GM06990 (cell line): ENCODE measurements at places on chromosomes 2 and 18.
A peak's percentile ranks its signal among the peaks of the same experiment; 100 is the strongest.

DNA sequence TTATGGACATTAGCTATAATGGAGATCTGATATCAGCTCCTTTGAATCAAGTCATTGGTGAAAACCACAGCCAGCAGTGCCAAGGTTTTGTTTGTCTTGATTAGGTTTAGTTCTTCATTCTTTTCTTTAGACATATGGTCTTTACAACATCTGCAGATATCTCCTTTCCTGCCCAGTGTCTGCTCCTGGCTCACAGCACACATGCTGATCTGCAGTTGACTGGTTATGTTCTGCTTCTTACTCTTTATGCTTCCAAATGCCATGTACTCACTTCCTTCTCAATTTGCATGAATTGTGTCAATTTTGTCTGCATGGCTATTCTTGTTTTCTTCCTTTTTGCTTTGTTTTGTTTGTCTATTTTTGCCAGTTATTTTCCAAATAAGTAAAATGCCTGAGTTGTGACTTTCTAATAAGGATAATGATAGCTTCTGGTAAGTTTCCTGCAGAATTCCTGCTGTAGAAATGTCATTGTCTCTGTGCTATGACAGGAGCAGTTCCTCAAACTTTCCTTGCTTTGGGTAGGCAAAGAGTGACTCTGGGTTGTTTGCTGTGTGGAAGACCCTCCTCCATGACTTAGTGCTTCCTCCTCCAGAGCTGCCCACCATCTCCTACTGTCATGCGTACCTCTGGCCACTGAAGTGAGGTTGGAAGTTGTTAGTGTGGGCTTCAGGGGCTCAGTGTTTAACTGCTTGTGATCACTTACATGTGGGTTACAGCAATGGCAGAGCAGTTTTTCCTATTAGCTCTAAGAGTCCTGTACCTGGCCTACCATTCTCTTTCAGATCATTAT is 8.2 kb downstream of the ARHGAP25 start:
- no peak for DNase-seq

DNA sequence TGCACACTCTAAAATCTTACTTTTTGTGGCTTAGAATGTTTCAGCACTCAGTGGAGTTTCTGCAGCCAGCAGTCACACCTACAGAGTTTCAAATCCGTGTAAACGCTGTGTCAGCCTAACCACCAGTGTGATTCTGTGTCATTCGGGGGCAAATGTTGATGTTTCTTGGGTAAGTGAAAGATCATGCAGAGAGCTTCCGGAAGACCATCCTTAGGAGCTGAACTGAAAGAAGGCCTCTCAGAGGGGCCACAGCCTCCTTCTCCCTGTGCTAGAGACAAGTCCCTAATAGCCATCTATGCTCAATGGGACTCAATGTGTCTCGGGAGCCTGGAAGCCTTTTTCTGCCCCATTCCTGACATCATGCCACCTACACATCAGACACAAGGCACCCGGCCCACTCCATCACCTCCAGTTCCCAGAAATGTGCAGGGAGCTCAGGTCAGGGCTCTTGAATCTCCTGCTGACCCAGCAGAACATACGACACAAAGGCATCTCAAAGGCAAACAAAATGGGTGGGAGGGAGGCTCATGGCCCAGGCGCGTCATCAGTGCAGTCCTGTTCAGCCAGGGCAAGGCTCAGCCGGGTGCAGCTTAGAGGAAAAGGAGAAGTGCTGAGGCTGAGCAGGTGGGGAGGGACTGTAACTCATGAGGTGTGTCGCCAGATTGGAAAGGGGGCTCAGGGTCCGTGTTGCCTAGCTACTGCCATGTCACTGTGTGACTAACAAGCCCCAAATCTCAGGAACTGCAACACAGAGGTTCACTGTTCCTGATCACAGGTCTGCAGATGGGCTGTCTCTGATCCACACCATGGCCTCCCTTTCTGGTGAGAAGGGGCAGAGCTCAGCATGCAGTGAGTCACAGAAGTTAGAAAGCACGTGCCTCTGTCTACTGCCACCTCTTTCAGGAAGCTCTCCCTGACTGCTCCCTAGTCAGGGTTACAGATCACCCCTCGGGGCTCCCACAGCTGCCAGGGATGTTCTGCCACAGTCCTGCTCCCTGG is 82.0 kb downstream of the SMAD7 start:
- DNase-seq, result peak; percentile 76

GRCh38 chr2:145138626-145139025 is 618.7 kb upstream of the ZEB2 start:
- DNase-seq, result no peak

GRCh38 chr2:142786918-142787702 is 90.4 kb upstream of the KYNU start:
- no peak for DNase-seq

- no peak for DNase-seq
Observed at GRCh38 chr2:102708847-102709559, 52.8 kb upstream of the TMEM182 start.

- no peak for DNase-seq
Observed at GRCh38 chr2:158043181-158043948, 58.3 kb upstream of the UPP2 start.

DNA sequence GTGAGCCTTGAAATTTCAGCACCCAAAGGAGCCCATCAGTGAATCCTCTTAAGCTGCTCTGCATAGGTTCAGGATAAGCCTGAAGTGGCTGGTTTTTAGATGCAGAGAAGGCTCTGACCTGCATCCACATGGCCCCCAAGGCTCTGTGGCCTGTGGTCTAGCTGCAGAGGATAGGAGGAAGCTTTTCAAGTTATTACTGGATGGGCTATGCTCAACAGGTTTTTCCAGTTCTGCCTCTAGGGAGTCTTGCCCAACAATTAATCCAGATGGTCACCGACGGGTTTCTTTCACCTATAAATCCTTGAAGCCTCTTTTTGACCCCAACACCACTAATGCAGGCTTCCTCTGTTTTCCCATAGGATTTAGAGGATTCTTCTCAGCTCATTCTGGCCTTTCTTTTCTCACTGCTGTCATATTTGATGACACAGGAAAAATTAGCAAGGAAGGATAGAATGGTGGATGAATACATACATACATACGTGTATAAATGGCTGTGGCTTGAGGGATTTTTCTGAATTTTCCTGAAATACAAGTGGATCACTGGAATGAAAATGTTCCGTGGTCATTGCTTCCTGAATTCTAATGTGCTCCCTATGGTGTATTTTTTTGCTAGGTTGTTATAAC is 52.2 kb upstream of the BCL2L11 start:
- no peak for DNase-seq

GRCh38 chr2:8198766-8199382 is 483.0 kb upstream of the ID2 start:
- no peak for DNase-seq

DNA sequence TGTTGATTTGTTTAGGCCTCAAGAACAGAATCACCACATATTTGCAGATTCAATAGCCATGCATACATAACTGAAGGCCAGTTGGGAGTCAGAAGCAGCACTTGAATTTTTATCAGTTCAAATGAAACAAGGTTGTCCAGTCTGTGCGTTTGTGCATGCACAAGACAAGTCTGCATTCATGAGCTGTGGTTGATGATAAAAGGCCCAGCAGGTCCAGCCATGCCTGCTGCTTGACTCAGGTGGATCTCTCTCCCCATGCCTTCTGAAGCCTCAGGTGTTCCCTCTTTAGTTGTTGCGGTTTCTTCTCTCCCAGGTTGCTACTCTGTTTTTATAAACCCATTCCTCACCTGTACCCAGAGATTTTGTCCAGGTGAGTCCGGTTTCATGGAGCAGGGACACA is 124.5 kb downstream of the CCDC102B start:
- no peak for DNase-seq

- DNase-seq, result no peak
Observed at GRCh38 chr18:52131845-52132244, 208.2 kb upstream of the DCC start.

DNA sequence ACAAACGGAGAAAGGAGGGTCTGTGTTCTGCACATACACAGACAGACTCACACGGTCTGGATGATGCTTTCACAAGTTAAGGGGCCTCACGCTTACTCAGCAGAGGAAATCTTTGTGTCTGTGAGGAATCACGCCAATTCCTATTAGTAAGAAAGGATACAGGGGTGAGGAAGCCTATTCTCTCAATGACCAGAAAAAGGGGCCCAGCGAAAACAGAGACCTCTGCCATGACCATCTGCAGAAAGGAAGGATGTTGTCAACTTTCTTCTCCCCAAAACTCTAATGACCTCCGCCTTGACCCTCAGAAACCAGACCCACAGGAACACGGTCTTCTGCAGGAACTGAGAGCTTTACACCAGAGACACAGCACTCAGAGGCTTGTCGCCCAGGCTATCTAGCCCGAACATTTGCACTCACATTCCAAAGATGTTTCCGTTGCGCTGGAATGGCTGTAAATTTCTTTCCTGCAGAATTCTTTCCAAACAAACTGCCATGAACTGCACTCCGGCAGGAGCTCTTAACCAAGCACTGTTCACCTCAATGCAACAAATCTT is 186.3 kb downstream of the TCF4 start:
- DNase-seq, result no peak

DNA sequence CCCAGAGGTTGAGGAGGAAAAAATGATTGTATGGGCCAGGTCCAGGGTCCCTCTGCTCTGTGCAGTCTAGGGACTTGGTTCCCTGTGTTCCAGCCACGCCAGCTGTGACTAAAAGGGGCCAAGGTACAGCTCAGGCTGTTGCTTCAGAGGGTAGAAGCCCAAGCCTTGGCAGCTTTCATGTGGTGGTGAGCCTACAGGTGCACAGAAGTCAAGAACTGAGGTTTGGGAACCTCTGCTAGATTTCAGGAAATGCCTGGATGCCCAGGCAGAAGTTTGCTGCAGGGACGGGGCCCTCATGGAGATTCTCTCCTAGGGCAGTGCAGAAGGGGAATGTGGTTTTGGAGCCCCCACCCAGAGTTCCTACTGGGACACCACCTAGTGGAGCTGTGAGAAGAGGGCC is 10.6 kb upstream of the MBP start:
- DNase-seq, result no peak

DNA sequence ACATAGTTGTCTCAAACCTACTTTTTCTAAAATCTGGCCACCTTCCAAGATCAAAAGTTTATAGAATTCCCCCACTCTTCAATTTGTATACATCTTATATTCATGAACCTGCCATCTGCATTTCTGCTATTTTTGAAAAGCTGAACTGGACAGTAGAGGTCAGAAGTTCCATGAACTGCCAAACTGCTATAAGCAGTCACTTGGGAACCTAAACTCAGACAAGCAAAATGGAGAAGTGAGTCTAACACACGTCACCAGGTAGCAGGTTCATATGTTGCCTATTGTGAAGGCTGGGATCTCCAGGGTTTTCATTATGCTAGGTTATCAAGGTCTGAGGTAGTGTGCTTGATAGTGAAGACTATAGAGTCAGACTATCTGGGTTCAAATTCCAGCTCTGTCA is 2.0 kb upstream of the MYO1B start:
- DNase-seq, result no peak

- DNase-seq, result no peak
Observed at GRCh38 chr2:121345887-121346286, 60.9 kb upstream of the TFCP2L1 start.

- no peak for DNase-seq
Observed at GRCh38 chr18:63444580-63444979, 22.3 kb upstream of the VPS4B start.

DNA sequence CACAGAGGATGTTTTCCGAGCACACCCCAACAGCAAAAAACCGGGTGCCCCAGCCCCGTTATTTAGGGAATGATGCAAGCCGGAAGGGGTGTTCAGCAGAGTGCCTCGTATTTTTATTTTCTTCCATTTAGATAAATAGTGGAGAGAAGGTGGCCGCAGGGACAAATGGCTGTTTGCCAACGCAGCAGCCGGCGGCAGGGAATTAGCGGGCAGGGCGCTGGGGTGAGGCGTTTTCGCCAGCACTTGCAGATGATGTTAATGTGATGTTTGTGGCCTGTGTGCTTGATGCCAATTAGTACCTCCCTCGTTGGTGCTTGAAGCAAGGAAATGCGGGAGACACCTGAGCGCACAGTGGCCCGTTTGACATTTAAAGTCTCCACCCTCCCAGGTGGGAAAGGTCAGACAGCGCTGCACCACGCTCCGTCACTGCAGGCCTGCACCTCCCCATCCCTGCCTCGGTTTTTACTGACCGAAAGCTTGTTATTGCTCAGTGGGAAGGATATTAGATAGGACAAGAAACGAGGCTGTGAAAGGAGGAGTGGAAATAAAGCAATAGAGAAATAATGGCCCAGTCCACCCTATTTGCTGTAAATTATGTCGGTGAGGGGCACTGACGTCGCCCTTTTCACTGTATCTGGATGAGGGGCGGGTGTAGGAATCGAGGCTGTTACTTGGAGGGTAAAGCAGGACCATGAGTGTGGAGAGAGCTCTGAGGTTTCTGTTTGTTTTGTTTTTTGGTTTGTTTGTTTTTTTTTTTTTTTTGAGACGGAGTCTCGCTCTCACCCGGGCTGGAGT is 39.1 kb downstream of the NFATC1 start:
- DNase-seq, result no peak

- DNase-seq, result no peak
Observed at GRCh38 chr2:64837925-64838641, 151.1 kb upstream of the SLC1A4 start.

GRCh38 chr2:17476064-17476463 is 42.2 kb downstream of the RAD51AP2 start:
- DNase-seq, result no peak

DNA sequence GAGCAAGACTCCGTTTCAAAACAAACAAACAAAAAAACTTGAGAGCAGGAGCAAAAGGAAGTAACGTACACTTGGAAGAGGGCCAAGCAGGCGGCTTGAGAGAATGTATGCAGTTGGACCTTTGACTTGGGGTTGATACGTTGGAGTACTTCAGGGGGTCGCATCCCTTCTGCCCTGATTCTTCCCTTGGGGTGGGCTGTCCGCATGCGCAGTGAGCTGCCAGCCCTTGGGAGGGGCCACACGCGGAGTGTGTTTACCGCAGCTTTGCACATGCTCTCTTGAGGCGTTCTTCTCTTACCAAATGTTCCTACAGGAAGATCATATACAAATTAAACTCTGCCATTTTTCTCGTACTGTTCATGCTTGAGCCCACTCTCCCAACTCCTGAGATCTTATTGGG is 38.1 kb upstream of the SOCS6 start:
- DNase-seq, result no peak

DNA sequence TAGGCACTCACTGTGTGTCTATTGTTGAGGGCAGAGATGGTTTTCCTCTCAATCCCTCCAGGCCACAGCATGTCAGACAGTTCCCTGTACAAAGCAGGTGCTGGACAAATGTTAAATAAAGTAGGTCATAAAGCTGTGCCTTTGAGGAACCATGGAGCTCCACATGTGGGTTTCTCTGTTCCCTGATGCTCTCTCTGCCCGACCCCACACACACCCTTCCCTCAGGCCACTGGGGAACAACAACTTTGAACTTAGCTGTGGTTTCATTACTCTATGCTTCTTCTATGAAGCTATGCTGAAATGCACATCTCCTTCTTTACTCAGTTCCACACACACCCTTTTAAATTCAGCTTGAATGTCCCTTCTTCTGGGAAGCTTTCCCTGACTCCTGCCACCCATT is 415.3 kb downstream of the HRH4 start:
- DNase-seq, result no peak

DNA sequence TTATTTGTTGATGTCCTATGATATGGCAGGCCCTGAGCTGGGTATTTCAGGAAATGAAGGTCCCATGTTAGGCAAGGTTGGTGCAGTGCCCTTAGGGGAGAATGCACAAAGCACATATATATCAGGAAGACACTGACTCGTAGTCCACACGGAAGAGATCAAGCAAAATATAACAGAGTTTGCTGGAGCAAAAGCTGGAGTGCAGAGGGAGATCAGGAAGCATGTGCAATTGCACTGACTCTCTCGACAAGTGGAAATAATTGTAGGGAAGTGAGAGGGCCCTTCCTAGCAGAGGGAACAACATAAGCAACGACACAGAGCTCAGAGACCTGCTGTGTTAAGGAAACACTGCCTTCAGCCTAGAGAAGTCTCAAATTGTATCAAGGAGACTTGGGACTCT is 4.2 kb downstream of the ZNF385B start:
- no peak for DNase-seq

GRCh38 chr2:199458009-199458805 is 468 bp upstream of the SATB2 start:
- no peak for DNase-seq
